ENCODE measurements at places on chromosomes 5 and 9.

GRCh38 chr9:33467526-33467925 lies 6.2 kb downstream of the NOL6 start:
- H3K27ac ChIP-seq: no peak overlapping the region
- DNase-seq: no peak
- H3K36me3 ChIP-seq: peaks cover 7% of the 10 kb centered on the region
- peaks cover 10% of the 10 kb centered on the region for H3K4me1 ChIP-seq
- H3K27me3 ChIP-seq: no peaks in the 10 kb centered on the region
- H3K4me3 ChIP-seq: no peak overlapping the region

DNA sequence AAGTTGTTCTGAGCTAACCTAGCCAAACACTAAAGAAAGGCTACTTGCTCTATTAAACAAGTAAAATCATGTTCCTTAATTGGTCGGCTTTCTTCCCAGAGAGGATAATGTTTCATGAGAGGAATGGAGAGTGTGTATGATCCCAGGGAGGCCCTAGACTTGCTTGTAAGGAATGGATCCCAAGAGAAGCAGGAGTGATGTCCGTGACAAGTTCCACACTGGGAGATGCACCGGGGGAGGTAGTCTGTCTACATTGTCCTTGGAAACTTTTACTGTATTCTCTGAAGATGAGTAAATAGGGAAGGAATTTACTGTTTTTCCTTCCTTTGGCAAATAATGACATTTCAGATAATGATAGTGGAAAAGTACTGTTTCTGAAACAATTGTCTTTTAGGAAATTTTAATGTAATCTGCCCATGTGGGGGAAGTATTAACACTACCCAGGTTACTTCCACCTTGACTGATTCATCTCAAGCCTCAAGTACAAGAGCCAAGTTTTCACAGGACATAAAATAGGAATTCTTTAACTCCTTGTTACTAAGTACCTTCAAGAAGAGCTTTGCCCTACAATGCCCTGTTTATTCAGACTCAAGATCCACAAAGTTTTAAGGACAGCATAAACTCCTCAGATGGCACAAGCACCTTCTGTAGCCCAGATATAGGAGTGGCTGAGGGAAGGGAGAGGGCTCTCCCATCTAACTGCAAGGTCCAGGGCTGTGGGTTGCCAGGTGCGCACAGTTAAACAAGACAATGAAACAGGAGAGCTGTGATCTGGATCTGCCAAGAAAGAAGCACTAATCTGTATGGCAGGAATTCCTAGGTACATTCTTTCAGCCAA lies 152.1 kb downstream of the GNA14 start:
- DNase-seq: no peak
- H3K27me3 ChIP-seq: no peaks in the 10 kb centered on the region
- no peaks in the 10 kb centered on the region for H3K4me1 ChIP-seq
- no peak overlapping the region for H3K27ac ChIP-seq

DNA sequence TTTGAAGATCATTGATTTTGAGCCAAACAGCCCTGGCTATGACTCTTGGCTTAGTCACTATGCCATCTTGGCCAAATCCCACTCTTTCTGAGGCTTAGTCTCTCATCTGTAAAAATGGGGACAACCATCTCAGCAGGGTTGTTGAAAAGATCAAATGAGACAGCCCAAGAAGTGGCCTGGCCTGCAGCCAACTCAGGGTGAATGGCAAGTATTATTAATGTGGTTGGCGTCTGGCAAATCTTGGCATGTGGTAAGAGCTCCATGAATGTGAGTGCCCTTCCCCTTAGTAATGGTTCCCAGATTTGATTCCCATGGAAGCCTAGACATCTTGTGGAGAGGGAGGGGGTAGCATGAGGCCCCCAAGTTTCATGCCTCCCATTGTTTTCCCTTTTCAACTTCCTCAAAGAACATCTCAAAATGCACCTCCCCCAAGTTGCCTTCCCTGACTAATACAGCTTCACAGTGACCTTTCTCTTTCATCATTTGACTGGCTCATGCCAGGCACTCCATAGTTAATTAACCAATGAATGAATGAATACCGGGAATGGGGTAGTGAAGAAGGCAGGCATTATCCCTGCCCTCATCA lies 11.8 kb upstream of the TGFBI start:
- no peak overlapping the region for H3K4me3 ChIP-seq
- H3K27me3 ChIP-seq: peaks cover 11% of the 10 kb centered on the region
- no peaks in the 10 kb centered on the region for H3K36me3 ChIP-seq
- H3K27ac ChIP-seq: no peak overlapping the region
- no peak for DNase-seq

- no peak overlapping the region for H3K4me3 ChIP-seq
- no peaks in the 10 kb centered on the region for H3K27me3 ChIP-seq
- H3K36me3 ChIP-seq: peaks cover 2% of the 10 kb centered on the region
- DNase-seq: no peak
- peaks cover 15% of the 10 kb centered on the region for H3K4me1 ChIP-seq
These were observed 52.2 kb downstream of the MLLT3 start for GRCh38 chr9:20570087-20570486.

DNA sequence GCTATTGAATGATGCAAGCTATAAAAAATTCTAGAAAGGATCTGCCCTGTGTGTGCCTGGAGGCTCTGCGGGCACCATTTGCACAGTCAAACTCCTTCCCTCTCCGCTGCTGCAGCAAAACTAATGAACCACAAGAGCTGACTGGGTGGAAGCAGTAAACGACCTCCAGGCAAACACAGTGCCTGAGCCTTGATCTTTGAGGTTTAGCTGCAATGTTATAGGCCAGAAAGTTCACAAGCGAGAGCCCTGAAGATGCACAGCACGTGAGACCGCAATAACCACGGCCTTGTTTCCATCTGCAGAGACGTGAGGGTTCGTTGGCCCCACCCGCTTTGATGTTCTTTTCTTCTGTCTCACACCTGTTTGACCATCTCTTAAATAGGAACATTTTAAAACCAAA lies 69.2 kb upstream of the S1PR3 start:
- H3K36me3 ChIP-seq: peaks cover 8% of the 10 kb centered on the region
- peaks cover 4% of the 10 kb centered on the region for H3K4me1 ChIP-seq
- H3K4me3 ChIP-seq: no peak overlapping the region
- no peak overlapping the region for H3K27ac ChIP-seq
- no peaks in the 10 kb centered on the region for H3K27me3 ChIP-seq

DNA sequence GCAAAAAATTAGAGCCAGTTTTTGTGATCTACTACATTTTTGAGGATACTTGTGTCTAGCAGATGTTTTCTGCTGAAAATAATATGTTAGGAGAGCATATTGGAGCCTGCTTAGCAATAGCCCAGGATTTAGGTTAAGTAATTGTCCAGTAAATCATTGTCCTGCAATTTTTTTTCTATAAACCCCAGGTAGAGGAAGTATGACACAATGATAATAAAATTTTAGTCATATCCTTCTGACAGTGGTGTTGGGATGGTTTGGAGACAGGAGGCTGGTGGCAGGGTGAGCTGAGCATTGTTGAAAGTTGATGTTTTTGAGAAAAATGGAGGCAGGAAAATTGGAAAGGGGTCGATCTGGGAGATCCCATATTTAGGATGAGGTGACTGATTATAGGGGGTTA lies 3.5 kb downstream of the SNCAIP start:
- no peak overlapping the region for H3K4me3 ChIP-seq
- DNase-seq: no peak
- H3K27me3 ChIP-seq: peaks cover 42% of the 10 kb centered on the region
- no peaks in the 10 kb centered on the region for H3K36me3 ChIP-seq
- peaks cover 22% of the 10 kb centered on the region for H3K4me1 ChIP-seq
